ENCODE measurements at places on chromosomes 1 and 21. TPM values are rescaled to one million over a fixed set of nuclear protein-coding genes. Genes with fewer than 3 reads are reported as not detected.

The SIKE1 gene
- total RNA-seq = 74.4 TPM

The TMEM240 gene
- not detected for total RNA-seq

The TMCC2 gene
- total RNA-seq = 24.0 TPM

The AADACL3 gene
- total RNA-seq = not detected

The TMEM82 gene
- not detected for total RNA-seq

The KLF17 gene
- not detected for total RNA-seq

The CYYR1 gene
- total RNA-seq = not detected

The CD1E gene
- total RNA-seq = not detected

The NFASC gene
- total RNA-seq = 0.71 TPM

The DISP3 gene
- 0.81 TPM for total RNA-seq

The RAB3B gene
- 0.08 TPM for total RNA-seq

The DPYD gene
- 34.8 TPM for total RNA-seq
